DND-41 (cell line): ENCODE measurements at places on chromosomes 7 and 10.

- DNase-seq: no peak
Observed at GRCh38 chr10:48667960-48668590, 16.6 kb upstream of the WDFY4 start.

DNA sequence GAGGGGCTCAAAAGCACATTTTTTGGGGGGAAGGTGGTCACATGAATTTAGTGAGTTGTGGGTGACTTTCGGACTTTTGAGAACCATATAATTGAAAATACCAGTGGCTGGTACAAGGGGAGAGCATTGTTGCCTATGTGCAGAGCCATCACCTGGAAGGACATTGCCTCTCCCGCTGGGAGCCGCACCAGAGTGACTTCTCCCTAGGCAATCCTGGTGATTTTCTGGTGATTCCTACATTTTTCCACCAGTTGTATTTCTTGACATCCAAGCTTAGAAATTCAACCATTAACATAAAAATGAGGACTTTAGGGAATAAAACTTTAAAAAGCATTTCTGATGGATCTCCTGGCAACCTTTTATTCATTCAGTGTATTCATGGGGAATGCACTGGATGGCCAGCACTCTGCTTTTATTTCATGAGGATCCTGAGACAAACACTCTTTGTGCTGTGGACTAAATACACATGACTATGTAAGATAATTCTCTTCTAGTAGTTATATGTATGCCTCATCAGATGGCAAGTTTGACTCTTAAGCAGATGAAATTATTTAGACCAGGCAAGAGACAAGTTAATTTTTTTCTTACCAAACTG, 41.8 kb upstream of the MKI67 start:
- no peak for DNase-seq

DNA sequence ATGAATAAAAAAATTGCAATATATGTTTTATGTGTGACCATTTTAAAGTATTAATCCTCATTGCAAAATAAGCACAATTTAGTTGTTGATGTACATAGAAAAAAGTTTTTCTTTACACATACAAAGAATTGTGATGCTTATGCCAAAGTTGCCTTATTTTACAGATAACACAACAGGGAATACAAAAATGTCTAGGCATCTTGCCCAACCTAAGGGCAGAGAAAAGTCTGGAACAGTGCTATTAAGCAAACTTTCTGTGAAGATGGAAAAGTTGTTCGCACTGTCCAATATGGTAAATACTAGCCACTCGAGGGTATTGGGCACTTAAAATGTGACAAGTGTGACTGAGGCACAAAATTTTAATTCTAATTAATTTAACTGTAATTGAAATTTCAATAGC, 190.2 kb upstream of the HGF start:
- no peak for DNase-seq

DNA sequence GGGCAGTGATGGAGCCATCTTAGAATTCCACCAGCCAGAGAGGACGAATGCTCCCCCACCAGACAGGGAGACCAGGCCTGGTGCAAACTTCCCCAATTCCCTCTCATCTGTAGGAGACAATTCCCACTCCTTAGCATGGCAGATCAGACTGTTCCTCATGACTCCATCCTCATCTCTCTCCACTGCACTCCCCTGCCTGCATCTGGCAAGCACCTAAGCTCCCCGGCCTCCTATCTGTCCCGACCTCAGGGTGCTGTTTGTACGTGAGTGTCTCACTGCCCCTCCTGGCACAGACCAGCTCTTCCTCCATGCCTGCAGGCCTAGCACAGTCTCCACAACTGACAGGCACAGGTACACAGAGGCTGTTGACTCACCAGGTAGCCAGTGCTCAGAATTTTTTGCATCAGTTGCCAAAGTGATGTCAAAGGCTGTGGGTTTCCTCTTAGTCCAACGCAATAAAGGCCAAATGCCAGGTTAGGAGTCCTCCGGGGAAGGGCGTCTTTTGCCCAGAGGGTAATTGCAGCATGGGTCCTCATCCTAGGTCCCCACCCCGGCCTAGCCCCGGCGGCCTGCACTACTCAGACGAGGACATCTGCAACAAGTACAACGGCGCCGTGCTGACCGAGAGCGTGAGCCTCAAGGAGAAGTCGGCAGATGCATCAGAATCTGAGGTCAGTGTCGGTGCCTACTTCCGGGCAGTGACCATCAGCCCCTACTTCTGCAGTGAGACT, 436.8 kb upstream of the FOXK1 start:
- no peak for DNase-seq

GRCh38 chr7:148607151-148607661, 16.6 kb downstream of the C7orf33 start:
- DNase-seq: no peak

DNA sequence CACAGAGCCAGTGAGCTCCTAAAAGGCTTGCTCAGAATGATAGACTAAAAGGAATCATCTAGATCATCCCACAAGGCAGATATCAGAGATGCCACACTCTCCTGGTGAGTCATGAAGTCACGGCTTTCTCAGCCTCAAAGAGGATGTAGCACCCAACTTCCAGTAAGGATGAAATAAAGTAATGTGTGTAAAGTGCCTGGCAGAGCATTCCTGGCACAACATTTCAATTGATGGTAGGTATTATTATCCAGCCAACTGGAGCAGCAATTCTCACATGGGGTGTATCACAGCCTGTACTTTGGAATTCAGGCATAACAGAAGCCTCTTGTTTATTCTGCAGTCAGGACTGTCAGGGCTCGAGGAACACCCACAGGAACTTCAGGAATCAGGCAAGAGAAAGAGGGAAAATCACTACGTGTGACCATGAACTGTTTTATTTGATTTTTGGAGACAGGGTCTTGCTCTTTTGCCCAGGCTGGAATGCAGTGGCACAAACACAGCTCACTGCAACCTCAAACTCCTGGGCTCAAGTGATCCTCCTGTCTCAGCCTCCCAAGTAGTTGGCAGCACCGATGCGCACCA, 5.3 kb upstream of the NAT16 start:
- DNase-seq: no peak

DNA sequence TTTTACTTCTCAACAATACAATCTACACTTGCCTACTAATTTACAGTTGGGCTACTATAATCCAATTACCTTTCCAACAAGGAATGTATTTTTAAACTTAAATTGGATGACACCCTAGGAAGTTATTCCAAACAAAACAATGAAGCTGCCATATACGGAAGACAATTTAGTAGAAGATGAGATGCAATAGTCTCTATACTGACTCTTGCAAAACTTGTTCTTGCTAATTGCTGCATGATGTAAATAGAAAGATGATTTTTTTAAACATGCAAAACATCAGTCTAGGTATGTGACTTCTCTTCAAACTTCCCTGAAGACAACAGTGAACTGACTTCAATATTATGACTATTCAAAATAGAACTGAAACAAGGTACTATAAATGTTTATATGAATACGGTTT, 17.6 kb downstream of the NT5C3A start:
- no peak for DNase-seq

- no peak for DNase-seq
Observed at GRCh38 chr7:75738604-75738974, at the start of gene HIP1. Gene HIP1, minus strand, starts transcription at chr7:75738941. Its CDS starts 21 bp downstream, at chr7:75738920.

- DNase-seq: peak; percentile 17
Observed at GRCh38 chr10:111146025-111146640, 69.3 kb downstream of the ADRA2A start.
